ENCODE measurements at places on chromosomes 16 and 17. TPM values are rescaled to one million over a fixed set of nuclear protein-coding genes. Genes with fewer than 3 reads are reported as not detected.

The AMDHD2 gene
- total RNA-seq, result 36.2 TPM

The KCNAB3 gene
- 0.32 TPM for total RNA-seq

The RHBDF2 gene
- total RNA-seq, result 18.1 TPM

The MYH2 gene
- not detected for total RNA-seq

The GINS3 gene
- 8.8 TPM for total RNA-seq
